ENCODE measurements at places on chromosomes 4 and X. TPM values are rescaled to one million over a fixed set of nuclear protein-coding genes. Genes with fewer than 3 reads are reported as not detected.
A peak's percentile ranks its signal among the peaks of the same experiment; 100 is the strongest.

Gene FHIP1A
- 2.8 TPM for total RNA-seq

Gene SLC35A2
- total RNA-seq, result 14.2 TPM

Gene CD99L2
- total RNA-seq, result 52.1 TPM

Gene EDA
- 4.6 TPM for total RNA-seq

Gene CXCL13
- total RNA-seq, result not detected

Gene HEPH
- 67.8 TPM for total RNA-seq

GRCh38 chr4:40888933-40889332 is 139.2 kb downstream of the NSUN7 start:
- H3K36me3 ChIP-seq, result peaks cover 15% of the 10 kb centered on the region
- no peaks in the 10 kb centered on the region for H3K4me1 ChIP-seq
- no peak overlapping the region for H3K4me3 ChIP-seq
- H3K27me3 ChIP-seq, result no peaks in the 10 kb centered on the region

GRCh38 chr4:18934197-18934596 is 912.6 kb upstream of the LCORL start:
- no peak for DNase-seq
- H3K27me3 ChIP-seq, result no peaks in the 10 kb centered on the region
- no peak overlapping the region for H3K4me3 ChIP-seq
- no peak overlapping the region for H3K27ac ChIP-seq
- no peaks in the 10 kb centered on the region for H3K4me1 ChIP-seq
- H3K36me3 ChIP-seq, result no peaks in the 10 kb centered on the region

DNA sequence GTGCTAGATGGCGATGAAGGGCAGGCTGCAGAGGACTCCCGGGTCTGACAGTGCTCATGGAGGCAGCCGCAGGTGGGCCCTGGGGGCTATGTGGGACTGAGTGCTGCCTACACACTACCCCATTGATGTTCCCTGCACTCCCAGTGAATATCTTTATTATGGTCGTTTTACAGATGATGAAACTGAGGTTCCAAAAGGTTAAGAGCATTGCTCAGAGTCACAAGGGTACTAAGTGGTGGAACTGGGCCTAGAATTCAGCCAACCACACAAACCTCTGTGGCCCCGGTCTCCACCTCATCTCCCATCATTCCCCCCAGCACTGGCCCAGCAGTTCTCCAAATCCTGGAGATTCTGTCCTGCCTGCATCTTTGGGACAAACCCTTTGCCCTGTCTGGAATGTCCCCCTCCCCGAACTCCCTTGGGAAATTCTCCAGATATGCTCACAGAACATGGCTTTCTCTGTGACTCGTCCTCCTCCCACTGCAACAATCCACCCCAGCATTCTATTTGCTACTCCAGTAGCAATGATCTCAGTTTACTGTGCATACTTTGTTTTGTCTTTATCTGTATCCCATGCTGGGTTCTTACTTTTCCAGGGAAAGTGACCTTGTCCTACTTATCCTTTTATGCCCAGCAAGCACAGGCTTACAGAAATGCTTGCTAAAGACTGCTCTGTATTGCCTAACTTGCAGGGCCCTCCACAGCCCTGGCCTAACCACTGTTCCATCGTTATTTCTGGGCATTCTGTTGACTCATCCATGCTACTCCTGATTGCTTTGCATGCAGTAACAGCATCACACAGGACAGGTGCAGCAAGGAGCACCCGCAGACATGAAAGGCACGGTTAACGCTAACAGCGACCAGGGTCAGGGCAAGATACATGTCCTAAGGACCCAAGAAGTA is 14.0 kb downstream of the PNMA6F start:
- no peaks in the 10 kb centered on the region for H3K4me1 ChIP-seq
- H3K4me3 ChIP-seq, result no peak overlapping the region
- H3K36me3 ChIP-seq, result no peaks in the 10 kb centered on the region
- H3K27me3 ChIP-seq, result no peaks in the 10 kb centered on the region

- H3K36me3 ChIP-seq, result no peaks in the 10 kb centered on the region
- no peak overlapping the region for H3K4me3 ChIP-seq
- H3K27me3 ChIP-seq, result no peaks in the 10 kb centered on the region
- H3K27ac ChIP-seq, result no peak overlapping the region
Observed at GRCh38 chrX:51641421-51642021, 22.8 kb upstream of the CENPVL3 start.

DNA sequence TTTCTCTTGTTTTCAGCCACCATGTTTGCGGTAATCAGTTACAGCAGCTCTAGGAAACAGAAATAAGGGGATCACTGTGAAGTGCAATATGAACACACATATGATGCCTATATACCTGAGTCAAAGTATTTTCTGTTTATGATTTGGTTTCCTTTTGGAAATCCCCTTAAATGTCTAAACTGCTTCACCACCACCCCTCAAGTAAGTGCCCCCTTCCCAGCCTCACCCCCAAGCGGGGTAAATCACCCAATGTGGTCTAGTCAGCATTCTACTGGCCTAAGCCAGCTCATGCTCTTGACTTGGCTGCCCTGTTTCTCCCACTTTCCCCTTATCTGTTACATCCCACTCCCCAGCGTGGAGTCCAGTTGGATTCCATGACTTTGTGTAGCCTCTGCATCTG is 176.5 kb downstream of the QDPR start:
- no peak overlapping the region for H3K4me3 ChIP-seq
- H3K36me3 ChIP-seq, result no peaks in the 10 kb centered on the region
- DNase-seq, result no peak
- no peaks in the 10 kb centered on the region for H3K27me3 ChIP-seq
- no peak overlapping the region for H3K27ac ChIP-seq

GRCh38 chr4:139658586-139659382 is 6.8 kb upstream of the MGST2 start:
- no peak overlapping the region for H3K4me3 ChIP-seq
- no peaks in the 10 kb centered on the region for H3K4me1 ChIP-seq
- H3K36me3 ChIP-seq, result no peaks in the 10 kb centered on the region
- DNase-seq, result no peak

DNA sequence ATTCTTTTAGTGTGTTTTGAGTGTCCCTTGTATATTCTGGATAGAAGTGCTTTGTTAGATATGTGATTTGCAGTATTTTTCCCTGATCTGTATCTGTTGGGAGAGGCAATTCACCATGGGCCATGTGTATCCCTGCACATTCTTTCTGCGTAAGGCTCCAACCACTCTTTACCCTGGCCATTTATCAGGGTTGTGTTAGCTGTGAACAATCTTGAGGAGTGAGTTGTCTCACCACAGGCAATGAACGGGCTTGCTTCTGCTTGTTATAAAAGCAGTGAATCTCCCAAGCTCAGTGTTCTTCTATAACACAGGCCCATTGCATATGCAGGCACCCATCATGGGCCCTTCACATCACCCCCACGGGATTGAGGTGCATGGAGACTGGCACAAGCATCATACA is 18.9 kb upstream of the SMIM10 start:
- H3K36me3 ChIP-seq, result no peaks in the 10 kb centered on the region
- no peaks in the 10 kb centered on the region for H3K4me1 ChIP-seq
- H3K27me3 ChIP-seq, result no peaks in the 10 kb centered on the region
- H3K4me3 ChIP-seq, result no peak overlapping the region
- H3K27ac ChIP-seq, result no peak overlapping the region

- H3K4me1 ChIP-seq, result peaks cover 2% of the 10 kb centered on the region
- H3K4me3 ChIP-seq, result no peak overlapping the region
- H3K27ac ChIP-seq, result no peak overlapping the region
- H3K36me3 ChIP-seq, result peaks cover 3% of the 10 kb centered on the region
- no peak for DNase-seq
Observed at GRCh38 chr4:140697709-140698560, 58.2 kb downstream of the TBC1D9 start.

GRCh38 chrX:19462879-19463278 is 52.4 kb downstream of the MAP3K15 start:
- H3K4me1 ChIP-seq, result no peaks in the 10 kb centered on the region
- DNase-seq, result no peak
- H3K4me3 ChIP-seq, result no peak overlapping the region
- H3K27ac ChIP-seq, result no peak overlapping the region
- H3K36me3 ChIP-seq, result no peaks in the 10 kb centered on the region
- no peaks in the 10 kb centered on the region for H3K27me3 ChIP-seq

DNA sequence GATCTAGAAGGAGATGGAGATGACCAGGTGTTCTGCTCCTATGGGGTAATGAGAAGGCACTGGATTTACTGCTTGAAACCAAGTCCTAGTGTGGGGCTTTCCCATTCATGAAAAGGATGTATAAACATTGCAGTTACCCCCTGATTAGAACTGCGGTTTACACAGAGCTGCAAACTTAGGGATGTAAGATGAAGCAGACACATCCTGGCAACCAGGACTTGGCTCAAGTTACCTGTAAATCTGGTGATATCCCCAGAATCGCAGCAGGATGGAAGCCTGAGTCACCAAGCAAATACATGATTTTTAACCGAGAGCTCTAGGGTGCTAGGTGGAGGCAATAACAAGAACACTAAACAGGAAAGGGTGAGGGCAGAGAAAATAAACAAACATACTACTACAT is 178.6 kb upstream of the MAMLD1 start:
- no peak overlapping the region for H3K4me3 ChIP-seq
- no peak overlapping the region for H3K27ac ChIP-seq
- no peaks in the 10 kb centered on the region for H3K27me3 ChIP-seq

DNA sequence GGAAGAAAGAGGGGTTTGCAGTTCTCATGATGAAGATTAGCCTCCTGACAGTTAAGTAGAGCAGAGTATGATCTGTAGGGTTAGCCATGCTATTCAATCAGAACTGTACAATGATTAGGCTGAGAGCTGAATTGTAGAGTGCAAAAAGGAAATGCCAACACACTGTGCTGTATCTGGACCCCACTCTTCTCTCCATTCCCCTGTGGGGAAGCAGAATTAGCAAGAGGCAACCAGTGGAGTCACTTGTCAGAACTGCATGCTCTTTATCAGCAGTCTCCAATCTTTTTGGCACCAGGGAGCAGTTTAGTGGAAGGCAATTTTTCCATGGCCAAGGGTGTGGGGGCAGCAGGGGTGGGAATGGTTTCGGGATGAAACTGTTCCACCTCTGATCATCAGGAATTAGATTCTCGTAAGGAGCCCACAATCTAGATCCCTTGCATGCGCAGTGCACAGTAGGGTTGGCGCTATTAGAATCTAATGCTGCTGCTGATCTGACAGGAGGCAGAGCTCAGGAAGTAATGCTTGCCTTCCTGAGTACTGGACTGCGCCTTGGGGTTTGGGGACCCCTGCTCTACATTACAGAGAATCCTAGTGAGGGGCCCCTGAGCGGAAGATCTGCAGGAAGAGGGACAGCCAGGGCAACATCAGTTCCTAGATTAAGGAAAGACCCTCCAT is 19.4 kb downstream of the TBC1D9 start:
- H3K4me1 ChIP-seq, result no peaks in the 10 kb centered on the region
- no peaks in the 10 kb centered on the region for H3K36me3 ChIP-seq
- no peaks in the 10 kb centered on the region for H3K27me3 ChIP-seq
- no peak for DNase-seq
- no peak overlapping the region for H3K4me3 ChIP-seq

GRCh38 chr4:39525822-39526690 is 1.2 kb downstream of the UGDH start:
- no peaks in the 10 kb centered on the region for H3K4me1 ChIP-seq
- peak overlapping the region; percentile 87 for H3K27ac ChIP-seq
- no peaks in the 10 kb centered on the region for H3K27me3 ChIP-seq
- no peaks in the 10 kb centered on the region for H3K36me3 ChIP-seq
- DNase-seq, result no peak

DNA sequence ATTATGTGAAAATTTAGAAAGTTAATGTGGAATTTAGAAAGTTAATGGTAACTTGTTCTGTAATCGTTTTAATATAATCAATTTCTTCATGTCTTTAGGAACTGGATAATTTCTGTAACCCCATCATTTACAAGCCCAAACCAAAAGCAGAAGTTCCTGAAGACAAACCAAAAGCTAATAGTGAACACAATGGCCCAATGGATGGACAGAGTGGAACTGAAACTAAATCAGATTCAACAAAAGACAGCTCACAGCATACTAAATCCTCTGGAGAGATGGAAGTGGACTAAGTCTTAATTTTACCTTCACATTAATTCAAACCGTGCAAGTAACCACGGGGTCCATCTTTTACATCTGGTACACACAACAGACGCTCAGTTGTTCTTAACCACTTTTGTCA is 48.1 kb upstream of the PLK4 start:
- no peak overlapping the region for H3K4me3 ChIP-seq
- no peak for DNase-seq

- H3K27ac ChIP-seq, result no peak overlapping the region
- H3K4me3 ChIP-seq, result no peak overlapping the region
- no peaks in the 10 kb centered on the region for H3K27me3 ChIP-seq
Observed at GRCh38 chrX:133880032-133880443, 105.4 kb downstream of the GPC3 start.

GRCh38 chrX:153667956-153668396 is 5.6 kb downstream of the PNCK start:
- H3K4me3 ChIP-seq, result no peak overlapping the region
- DNase-seq, result peak; percentile 88
- no peaks in the 10 kb centered on the region for H3K4me1 ChIP-seq
- no peaks in the 10 kb centered on the region for H3K27me3 ChIP-seq
- H3K36me3 ChIP-seq, result no peaks in the 10 kb centered on the region
- H3K27ac ChIP-seq, result no peak overlapping the region

- H3K27me3 ChIP-seq, result no peaks in the 10 kb centered on the region
- no peak overlapping the region for H3K27ac ChIP-seq
- H3K4me3 ChIP-seq, result no peak overlapping the region
- no peaks in the 10 kb centered on the region for H3K36me3 ChIP-seq
- DNase-seq, result no peak
- H3K4me1 ChIP-seq, result no peaks in the 10 kb centered on the region
Observed at GRCh38 chr4:132238697-132239096, 910.4 kb upstream of the PCDH10 start.

GRCh38 chr4:147799986-147800555 is 68.2 kb downstream of the ARHGAP10 start:
- DNase-seq, result no peak
- H3K4me1 ChIP-seq, result peaks cover 5% of the 10 kb centered on the region
- no peaks in the 10 kb centered on the region for H3K27me3 ChIP-seq
- H3K36me3 ChIP-seq, result no peaks in the 10 kb centered on the region

GRCh38 chr4:179894066-179894778 is 2349.0 kb upstream of the TENM3 start:
- no peaks in the 10 kb centered on the region for H3K4me1 ChIP-seq
- no peak overlapping the region for H3K4me3 ChIP-seq
- no peak for DNase-seq
- no peak overlapping the region for H3K27ac ChIP-seq

- H3K27ac ChIP-seq, result no peak overlapping the region
- no peaks in the 10 kb centered on the region for H3K4me1 ChIP-seq
- H3K36me3 ChIP-seq, result no peaks in the 10 kb centered on the region
- DNase-seq, result no peak
- no peaks in the 10 kb centered on the region for H3K27me3 ChIP-seq
Observed at GRCh38 chr4:79528241-79528706, 120.2 kb upstream of the GK2 start.

All from aorta (tissue), 5 donors.